ENCODE measurements at places on chromosomes 5 and 9. TPM values are rescaled to one million over a fixed set of nuclear protein-coding genes. Genes with fewer than 3 reads are reported as not detected.

Gene TMEM215
- total RNA-seq = not detected

DNA sequence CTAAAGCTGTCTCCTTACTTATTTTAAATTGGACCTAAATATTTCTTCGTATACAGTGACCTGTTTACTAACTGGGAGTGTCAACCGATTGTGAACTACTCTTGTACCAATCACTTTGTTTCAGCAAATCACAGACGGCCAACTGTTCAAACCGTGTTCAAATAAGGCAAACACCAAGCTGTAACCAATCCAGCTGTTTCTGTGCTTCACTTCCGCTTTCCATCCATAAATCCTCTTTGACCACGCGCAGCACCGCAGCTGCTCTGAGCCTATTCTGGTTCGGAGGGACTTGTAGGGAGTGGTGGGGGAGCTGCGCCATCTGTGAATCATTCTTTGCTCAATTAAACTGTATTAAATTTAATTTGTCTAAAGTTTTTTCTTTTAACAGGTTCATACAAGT, 4.8 kb upstream of the FAM240B start:
- H3K4me1 ChIP-seq = no peaks in the 10 kb centered on the region
- DNase-seq = no peak
- no peak overlapping the region for H3K27ac ChIP-seq
- no peaks in the 10 kb centered on the region for H3K36me3 ChIP-seq
- no peak overlapping the region for H3K4me3 ChIP-seq

Gene PKD2L2
- not detected for total RNA-seq

GRCh38 chr5:155530046-155530445, 516.5 kb downstream of the KIF4B start:
- H3K4me1 ChIP-seq = no peaks in the 10 kb centered on the region
- no peak overlapping the region for H3K27ac ChIP-seq
- DNase-seq = no peak
- H3K4me3 ChIP-seq = no peak overlapping the region
- no peaks in the 10 kb centered on the region for H3K36me3 ChIP-seq

Gene CYSRT1
- total RNA-seq = 0.43 TPM

DNA sequence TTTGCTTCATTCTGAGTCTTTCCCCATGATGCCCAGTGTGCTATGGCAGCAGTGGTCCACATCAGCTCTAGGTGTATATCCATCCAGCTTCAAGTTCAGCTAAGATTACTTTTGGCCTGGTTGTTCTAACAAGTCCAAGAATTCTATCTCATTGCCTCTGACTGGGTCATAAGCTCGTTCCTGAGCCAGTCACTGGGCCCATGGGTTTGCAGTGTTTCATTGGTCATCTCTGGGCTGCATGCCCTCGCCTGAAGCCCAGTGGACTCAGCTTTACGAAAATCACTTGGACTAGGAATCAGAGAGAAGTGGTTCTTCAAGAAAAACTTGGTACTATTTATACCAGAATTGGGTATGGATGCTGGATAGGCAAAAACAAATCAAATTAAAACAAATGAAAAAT, 16.1 kb upstream of the ARHGAP26 start:
- H3K36me3 ChIP-seq = no peaks in the 10 kb centered on the region
- DNase-seq = no peak
- H3K27me3 ChIP-seq = no peaks in the 10 kb centered on the region

DNA sequence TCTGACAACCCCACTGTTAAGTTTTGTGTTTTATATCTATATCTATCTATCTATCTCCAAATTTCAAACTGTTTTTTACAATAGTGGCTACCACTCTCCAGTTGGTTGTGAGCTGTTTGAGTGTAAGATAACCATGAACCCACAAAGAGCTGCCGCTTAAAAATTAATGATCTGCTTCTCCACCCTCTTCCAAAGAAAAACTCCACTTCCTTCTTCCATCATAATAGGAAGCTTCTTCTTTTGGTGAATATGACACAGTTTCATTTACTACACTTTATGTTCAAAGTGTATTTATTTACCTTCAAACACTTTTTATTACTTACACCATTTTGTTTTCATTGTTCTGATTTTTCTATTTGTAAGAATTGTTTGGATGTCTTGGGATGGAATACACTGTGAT, 37.9 kb downstream of the SPZ1 start:
- no peaks in the 10 kb centered on the region for H3K4me1 ChIP-seq
- H3K36me3 ChIP-seq = no peaks in the 10 kb centered on the region
- DNase-seq = no peak
- no peaks in the 10 kb centered on the region for H3K27me3 ChIP-seq
- H3K4me3 ChIP-seq = no peak overlapping the region

- no peaks in the 10 kb centered on the region for H3K36me3 ChIP-seq
- H3K4me3 ChIP-seq = no peak overlapping the region
- H3K4me1 ChIP-seq = peaks cover 19% of the 10 kb centered on the region
- no peak overlapping the region for H3K27ac ChIP-seq
Measured at GRCh38 chr9:4079906-4080305, 220.0 kb downstream of the GLIS3 start.

DNA sequence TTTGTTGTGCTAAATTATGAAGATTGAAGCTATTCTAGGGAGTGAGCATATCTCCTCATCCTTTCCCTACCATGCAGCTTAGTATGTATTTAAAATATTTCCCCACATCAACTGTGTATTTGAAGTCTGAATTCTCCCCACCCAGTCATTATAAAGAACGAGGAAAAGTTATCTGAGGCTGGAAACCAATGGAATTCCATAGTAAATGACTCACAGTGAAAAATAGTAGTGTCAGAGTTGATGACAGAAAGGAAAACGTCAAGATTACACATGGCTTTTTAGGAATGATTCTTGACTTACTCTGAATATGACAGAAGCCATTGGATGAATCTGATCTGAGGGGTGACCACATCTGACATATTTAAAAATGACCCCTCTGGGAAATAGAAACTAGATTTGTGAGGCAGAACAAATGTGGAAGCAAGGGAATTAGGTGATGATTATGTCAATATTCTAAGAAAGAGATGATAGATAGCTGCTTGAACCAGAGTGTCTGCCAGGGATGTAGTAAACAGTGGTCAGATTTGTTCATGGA, 1768.9 kb upstream of the CDH9 start:
- no peaks in the 10 kb centered on the region for H3K36me3 ChIP-seq
- DNase-seq = no peak
- H3K4me1 ChIP-seq = no peaks in the 10 kb centered on the region
- no peaks in the 10 kb centered on the region for H3K27me3 ChIP-seq
- no peak overlapping the region for H3K4me3 ChIP-seq

DNA sequence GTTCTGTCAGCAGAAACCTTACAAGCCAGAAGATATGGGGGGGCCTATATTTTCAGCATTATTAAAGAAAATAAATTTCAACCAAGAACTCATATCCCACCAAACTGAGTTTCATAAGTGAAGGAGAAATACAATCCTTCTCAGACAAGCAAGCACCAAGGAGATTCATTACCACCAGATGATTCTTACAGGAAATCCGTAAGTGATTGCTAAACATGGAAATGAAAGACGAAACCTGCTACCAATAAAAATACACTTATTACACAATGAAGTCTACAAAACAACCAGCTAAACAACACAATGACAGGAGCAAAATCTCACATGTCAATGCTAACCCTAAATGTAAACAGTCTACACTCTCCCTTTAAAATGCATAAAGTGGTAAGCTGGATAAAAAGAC, 17.8 kb upstream of the C9orf72 start:
- H3K27ac ChIP-seq = no peak overlapping the region
- no peak for DNase-seq
- H3K36me3 ChIP-seq = no peaks in the 10 kb centered on the region
- H3K4me1 ChIP-seq = no peaks in the 10 kb centered on the region
- no peaks in the 10 kb centered on the region for H3K27me3 ChIP-seq
- no peak overlapping the region for H3K4me3 ChIP-seq

Gene TXN
- 223 TPM for total RNA-seq

GRCh38 chr5:124121198-124121597, 609.2 kb downstream of the CSNK1G3 start:
- no peak overlapping the region for H3K27ac ChIP-seq
- H3K4me1 ChIP-seq = no peaks in the 10 kb centered on the region
- no peak for DNase-seq

DNA sequence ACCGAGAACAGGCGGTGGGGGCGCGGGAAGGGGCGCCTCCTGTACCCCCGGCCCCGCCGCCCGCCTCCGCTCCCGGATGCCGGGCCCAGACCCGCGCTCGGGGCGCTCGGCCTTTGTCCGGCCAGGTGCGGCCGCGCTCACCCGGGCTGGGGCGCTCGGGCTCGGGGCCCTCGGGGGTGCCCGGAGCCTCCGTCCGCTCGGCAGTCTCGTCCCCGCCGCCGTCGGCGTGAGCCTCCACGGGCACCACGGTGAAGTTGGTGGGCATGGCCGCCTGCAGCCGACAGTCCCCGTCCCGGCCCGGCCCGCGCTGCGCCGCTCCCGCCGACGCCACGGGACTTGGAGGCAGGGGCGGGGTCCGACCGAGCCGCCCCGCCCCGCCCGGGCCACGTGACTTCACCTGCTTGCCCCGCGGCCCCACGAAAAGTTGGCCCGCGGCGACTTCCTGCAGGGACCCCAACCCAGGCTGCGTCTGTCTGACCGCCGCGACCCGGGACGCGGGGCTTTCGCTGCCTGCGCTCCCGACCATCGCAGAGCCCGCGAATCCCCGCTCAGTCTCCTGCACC, at the start of gene SLC12A7:
Gene SLC12A7, minus strand, starts transcription at position 337 of the 563 bp plus-strand sequence. Its CDS starts 72 bp downstream, at position 265.
- H3K36me3 ChIP-seq = no peaks in the 10 kb centered on the region
- peak; percentile 44 for DNase-seq
- H3K27ac ChIP-seq = no peak within 1 kb of the TSS
- H3K4me1 ChIP-seq = no peaks in the 10 kb centered on the region

Gene PIP5KL1
- 5.5 TPM for total RNA-seq

DNA sequence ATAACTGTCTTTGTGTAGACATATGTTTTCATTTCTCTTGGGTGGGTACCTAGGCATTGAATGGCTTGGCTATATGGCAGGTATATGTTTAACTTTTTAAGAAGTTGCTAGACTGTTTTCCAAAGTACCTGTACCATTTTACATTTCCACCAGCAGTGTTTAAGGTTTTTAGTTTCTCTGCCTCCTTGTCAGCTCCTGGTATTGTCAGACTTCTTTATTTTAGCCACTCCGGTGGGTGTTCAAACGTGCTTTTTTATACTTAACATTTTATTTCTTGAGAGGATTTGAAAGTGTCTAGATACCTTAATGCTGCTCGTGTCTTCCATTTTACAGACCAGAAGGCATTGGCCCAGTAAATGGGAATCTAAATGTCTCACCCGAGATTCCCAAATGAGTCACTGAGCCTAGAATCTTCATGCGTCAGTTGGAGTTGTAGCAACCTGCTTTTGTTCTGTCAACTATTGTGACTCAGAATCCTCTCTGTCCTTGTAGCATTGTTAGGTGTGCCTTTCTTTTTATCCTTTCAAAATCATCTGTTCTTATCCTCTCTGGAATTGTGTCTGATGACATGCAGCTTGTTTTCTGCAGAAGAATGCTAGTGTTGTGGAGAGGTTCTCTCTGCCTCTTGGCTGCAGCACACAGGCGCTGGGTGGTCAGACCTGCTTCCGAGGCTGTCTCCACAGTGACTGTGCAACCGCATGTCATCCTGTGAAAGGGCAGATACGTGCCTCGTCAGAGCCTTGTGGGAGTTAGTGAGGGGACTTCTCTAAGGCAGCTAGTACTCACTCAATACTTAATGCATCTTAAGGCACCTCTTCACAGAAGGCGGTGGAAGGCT, 291.8 kb downstream of the AOPEP start:
- no peaks in the 10 kb centered on the region for H3K27me3 ChIP-seq
- peaks cover 66% of the 10 kb centered on the region for H3K36me3 ChIP-seq
- H3K27ac ChIP-seq = peak overlapping the region; percentile 98
- H3K4me1 ChIP-seq = peaks cover 75% of the 10 kb centered on the region

DNA sequence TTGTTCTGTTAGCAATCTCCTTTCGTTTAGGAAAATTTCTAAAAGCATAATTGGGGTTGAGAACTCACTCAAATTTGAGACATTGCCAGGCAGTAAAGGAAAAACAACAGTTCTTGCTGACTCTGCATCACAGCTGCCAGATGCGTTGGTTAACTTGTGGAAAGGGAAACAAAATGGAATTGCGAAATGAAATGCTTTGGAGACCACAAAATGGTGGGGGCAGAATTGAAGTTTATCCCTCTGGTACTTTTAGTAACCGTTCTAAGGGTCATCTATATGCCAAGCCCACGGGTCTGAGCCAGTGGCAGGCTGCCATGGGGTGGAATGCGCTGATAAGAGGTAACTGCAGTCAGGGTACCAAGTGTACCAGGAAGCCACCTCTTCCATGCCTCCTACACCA, 28.6 kb upstream of the SELENOP start:
- no peak overlapping the region for H3K4me3 ChIP-seq
- H3K4me1 ChIP-seq = peaks cover 9% of the 10 kb centered on the region
- H3K36me3 ChIP-seq = no peaks in the 10 kb centered on the region
- peaks cover 11% of the 10 kb centered on the region for H3K27me3 ChIP-seq
- DNase-seq = peak; percentile 86

- H3K4me3 ChIP-seq = no peak overlapping the region
- no peak for DNase-seq
- no peaks in the 10 kb centered on the region for H3K27me3 ChIP-seq
- peaks cover 6% of the 10 kb centered on the region for H3K4me1 ChIP-seq
Measured at GRCh38 chr5:127549551-127549950, 32.1 kb downstream of the PRRC1 start.

- no peaks in the 10 kb centered on the region for H3K36me3 ChIP-seq
- DNase-seq = no peak
- H3K27me3 ChIP-seq = no peaks in the 10 kb centered on the region
- no peak overlapping the region for H3K27ac ChIP-seq
Measured at GRCh38 chr9:68720656-68721313, 15.7 kb downstream of the PIP5K1B start.

Gene CCDC69
- total RNA-seq = 0.13 TPM

Gene ESM1
- 25.5 TPM for total RNA-seq

- no peaks in the 10 kb centered on the region for H3K36me3 ChIP-seq
- no peaks in the 10 kb centered on the region for H3K27me3 ChIP-seq
- no peaks in the 10 kb centered on the region for H3K4me1 ChIP-seq
- no peak overlapping the region for H3K27ac ChIP-seq
Measured at GRCh38 chr9:80596579-80596978, 1024.8 kb downstream of the TLE4 start.

DNA sequence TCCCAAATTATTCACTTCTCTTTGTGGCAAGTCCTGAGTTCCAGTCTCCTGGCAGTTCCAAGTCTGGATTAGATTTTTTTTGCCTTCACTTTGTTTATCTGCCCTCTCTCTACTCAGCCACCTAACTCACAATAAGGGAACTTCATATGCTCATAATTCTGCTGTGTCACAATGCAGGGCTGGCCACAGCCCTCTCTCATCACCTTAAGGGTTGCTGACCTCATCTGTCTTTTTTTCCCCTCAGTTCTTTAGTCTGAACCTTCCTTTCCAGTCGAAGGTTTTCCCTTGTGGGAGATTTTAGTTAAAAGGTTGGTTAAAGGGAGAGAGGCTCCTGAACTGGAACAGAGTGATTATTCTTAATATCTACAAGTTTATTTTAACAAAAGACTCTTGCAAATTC, 4.1 kb downstream of the BAG1 start:
- no peak overlapping the region for H3K4me3 ChIP-seq
- DNase-seq = no peak
- H3K4me1 ChIP-seq = peaks cover 10% of the 10 kb centered on the region

GRCh38 chr9:97480749-97481148, 20.7 kb upstream of the TMOD1 start:
- no peak overlapping the region for H3K27ac ChIP-seq
- no peaks in the 10 kb centered on the region for H3K36me3 ChIP-seq
- no peaks in the 10 kb centered on the region for H3K4me1 ChIP-seq
- H3K27me3 ChIP-seq = no peaks in the 10 kb centered on the region
- DNase-seq = no peak

- no peak overlapping the region for H3K4me3 ChIP-seq
- no peak overlapping the region for H3K27ac ChIP-seq
- peaks cover 14% of the 10 kb centered on the region for H3K4me1 ChIP-seq
- H3K36me3 ChIP-seq = no peaks in the 10 kb centered on the region
Measured at GRCh38 chr5:74031536-74031935, 405.5 kb downstream of the ARHGEF28 start.

Measured in GM23248 (cell line).